ENCODE measurements at places on chromosomes 5 and 9. TPM values are rescaled to one million over a fixed set of nuclear protein-coding genes. Genes with fewer than 3 reads are reported as not detected.

Gene ECSCR
- polyA plus RNA-seq: 65.9 TPM

Gene LCN1
- not detected for polyA plus RNA-seq

Gene GM2A
- 34.2 TPM for polyA plus RNA-seq

Gene IL3
- polyA plus RNA-seq: not detected

Gene ZNF354C
- polyA plus RNA-seq: 16.0 TPM

Gene RAB3C
- 1.3 TPM for polyA plus RNA-seq

Gene CBY3
- 0.23 TPM for polyA plus RNA-seq

Gene TLX3
- not detected for polyA plus RNA-seq

GRCh38 chr5:112119969-112120368 lies 299.1 kb downstream of the EPB41L4A start:
- H3K4me1 ChIP-seq: no peaks in the 10 kb centered on the region
- no peak overlapping the region for H3K4me3 ChIP-seq
- DNase-seq: no peak
- H3K36me3 ChIP-seq: no peaks in the 10 kb centered on the region

DNA sequence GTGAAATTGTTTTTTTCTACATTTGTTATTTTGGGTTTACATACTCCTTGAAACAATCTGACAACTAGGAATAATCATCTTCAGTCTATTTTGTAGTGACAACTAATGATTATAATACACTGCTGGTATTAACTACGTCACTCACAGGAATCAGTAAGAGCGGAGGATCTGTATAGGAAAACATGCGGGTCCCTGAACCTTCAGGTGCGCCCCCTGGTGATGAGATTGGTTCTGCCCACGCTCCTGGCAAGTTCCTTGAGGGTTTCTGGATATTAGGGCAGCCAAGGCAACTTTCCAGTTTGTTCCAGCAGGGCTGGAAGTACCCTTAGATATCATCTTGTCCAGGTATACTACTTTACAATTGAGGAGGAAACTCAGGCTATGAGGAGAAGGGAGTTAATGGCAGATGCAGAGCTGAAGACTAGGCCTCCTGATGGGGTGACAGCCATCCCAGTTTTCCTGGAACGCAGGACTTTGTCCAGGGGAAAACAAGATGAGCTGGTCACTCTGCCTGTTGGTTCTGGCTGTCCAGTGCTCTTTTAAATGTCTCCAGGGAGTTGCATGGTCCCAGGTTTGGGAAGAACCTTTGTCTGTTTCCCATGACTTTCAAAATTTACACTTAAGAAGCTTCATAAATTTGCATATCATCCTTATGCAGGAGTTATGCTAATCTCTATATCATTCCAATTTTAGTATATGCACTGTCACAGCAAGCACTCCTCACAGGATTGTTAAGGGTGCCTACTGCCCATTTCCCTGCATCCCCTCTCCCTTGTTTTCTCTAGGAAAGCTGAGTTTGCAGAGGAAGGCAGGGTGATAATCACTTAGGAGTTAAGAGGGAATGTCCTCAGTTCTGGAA lies 14.9 kb upstream of the WNT8A start:
- DNase-seq: peak; percentile 85
- H3K36me3 ChIP-seq: no peaks in the 10 kb centered on the region
- H3K4me1 ChIP-seq: no peaks in the 10 kb centered on the region
- H3K27ac ChIP-seq: no peak overlapping the region

GRCh38 chr5:96431376-96432187 lies 1.5 kb downstream of the PCSK1 start:
- no peak overlapping the region for H3K4me3 ChIP-seq
- peaks cover 68% of the 10 kb centered on the region for H3K27me3 ChIP-seq
- DNase-seq: no peak
- H3K36me3 ChIP-seq: no peaks in the 10 kb centered on the region

DNA sequence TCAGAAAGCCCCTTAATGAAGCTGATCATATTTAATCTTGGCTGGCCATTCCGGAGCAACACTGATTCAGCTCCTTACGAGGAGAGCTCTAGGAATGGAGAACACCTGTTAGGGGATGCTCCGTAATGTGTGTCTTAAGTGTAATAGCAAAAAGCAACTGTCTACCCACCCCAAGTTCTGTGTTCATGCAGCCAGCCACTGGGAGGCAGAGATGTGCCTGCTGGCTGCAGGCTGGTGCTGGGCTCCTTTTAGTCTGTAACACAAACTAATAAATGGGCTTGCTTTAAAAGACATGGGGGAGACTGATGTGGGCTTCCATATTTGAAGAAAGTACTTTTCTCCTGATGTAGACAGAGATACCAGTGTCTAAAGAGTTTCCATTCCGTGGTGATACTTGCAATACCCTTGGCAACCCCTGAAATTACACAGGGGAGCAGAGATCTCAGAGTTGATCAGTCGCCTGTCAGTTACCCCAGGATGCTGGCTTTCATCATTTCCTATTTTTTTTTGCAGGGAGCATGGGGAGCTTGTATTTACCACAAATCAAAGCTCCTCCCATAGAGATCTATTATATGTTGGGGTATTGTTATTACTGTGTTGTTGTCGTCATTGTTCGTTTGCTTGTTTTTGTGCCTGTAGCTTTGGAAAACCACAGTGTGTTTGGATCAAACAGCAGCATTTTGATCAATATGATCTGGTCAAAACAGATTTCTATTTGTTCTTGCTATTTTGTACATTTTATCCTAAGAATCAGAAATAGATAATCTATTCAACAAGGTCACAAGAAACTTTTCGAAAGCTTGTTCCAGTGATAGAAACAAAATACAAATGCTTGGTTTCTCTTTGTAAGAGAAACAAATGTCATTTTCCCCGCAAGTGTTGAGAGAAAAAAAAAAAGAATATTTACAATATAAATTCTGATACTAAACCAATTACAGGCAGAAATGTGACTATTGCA lies 65.8 kb downstream of the MTX3 start:
- no peak for DNase-seq
- H3K4me3 ChIP-seq: no peak overlapping the region
- H3K27me3 ChIP-seq: no peaks in the 10 kb centered on the region
- no peaks in the 10 kb centered on the region for H3K36me3 ChIP-seq
- no peaks in the 10 kb centered on the region for H3K4me1 ChIP-seq

DNA sequence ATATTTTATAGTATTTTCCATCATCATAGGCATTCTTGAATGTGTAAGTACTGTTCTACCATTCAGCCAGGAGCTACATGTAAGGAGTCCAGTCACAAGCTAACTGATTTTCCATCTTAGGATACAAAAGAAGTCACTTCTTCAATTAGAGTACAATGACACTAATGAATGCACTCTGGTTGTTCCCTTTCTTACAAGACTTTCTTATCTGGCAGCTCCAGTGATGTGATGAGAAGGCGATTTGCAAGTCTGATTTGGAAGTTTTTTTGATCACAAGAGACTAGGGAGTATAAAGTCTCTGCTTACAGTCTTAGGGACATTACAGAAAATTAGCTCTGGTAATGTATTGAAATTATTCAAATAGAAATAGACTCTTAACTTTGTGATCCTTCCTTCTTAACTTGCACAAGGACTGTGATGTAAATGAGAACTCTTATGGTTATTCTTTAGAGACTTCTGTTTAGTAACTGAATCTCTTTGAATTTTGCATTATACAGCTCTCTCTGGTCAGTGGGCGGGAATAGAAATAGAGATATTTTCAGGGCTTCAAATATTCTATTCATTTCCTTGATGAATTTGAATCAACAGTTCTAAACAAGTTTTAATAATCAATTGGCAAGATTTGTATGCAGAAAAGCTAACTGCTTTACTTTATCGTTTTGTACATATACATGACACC lies 130.4 kb upstream of the CDH6 start:
- no peak overlapping the region for H3K4me3 ChIP-seq
- no peak for DNase-seq
- H3K36me3 ChIP-seq: no peaks in the 10 kb centered on the region
- H3K27ac ChIP-seq: no peak overlapping the region
- no peaks in the 10 kb centered on the region for H3K27me3 ChIP-seq

DNA sequence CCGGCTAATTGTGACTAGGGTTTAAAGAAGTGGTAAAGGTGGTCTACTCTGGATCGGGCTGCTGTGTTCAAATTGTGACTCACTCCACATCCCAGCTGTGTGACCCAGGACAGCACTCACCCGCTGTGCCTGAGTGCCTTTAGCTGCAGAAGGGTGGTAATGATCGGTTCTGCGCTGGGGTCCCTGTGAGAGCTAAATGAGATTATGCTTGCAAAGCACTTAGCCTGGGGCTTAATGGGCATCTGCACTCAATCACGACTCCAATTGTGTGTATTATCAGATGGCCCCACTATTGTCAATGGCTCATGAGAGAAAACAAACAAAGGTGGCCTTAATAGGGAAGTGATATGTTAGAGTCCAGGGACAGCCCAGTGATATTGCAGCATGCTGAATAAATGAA lies 25.1 kb upstream of the TBC1D2 start:
- no peak overlapping the region for H3K27ac ChIP-seq
- H3K4me3 ChIP-seq: no peak overlapping the region
- H3K27me3 ChIP-seq: peaks cover 8% of the 10 kb centered on the region
- H3K36me3 ChIP-seq: no peaks in the 10 kb centered on the region
- no peaks in the 10 kb centered on the region for H3K4me1 ChIP-seq

DNA sequence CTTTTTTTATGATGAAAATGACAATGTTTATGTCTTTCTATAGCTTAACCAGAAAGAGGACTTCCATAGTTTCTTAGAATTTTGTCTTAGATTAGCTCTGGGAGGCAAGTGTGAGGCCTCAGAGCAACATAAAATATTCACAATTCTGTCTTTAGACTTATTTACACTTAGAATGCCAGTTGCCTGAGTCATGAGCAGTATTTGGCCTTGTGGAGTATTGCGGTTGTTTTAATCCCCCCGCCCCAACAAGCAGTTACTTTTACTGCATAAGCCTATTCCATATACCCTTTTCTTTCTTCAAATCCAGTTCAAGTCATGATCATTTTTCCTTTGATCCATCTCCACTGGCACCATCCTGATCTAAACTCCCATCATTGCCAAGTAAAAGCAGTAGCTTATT lies 198.0 kb upstream of the EGFLAM start:
- no peaks in the 10 kb centered on the region for H3K4me1 ChIP-seq
- no peak overlapping the region for H3K4me3 ChIP-seq
- no peaks in the 10 kb centered on the region for H3K27me3 ChIP-seq
- no peaks in the 10 kb centered on the region for H3K36me3 ChIP-seq

Measured in left lung (tissue), 14 donors.